ENCODE measurements at places on chromosomes 5 and 9. TPM values are rescaled to one million over a fixed set of nuclear protein-coding genes. Genes with fewer than 3 reads are reported as not detected.

DNA sequence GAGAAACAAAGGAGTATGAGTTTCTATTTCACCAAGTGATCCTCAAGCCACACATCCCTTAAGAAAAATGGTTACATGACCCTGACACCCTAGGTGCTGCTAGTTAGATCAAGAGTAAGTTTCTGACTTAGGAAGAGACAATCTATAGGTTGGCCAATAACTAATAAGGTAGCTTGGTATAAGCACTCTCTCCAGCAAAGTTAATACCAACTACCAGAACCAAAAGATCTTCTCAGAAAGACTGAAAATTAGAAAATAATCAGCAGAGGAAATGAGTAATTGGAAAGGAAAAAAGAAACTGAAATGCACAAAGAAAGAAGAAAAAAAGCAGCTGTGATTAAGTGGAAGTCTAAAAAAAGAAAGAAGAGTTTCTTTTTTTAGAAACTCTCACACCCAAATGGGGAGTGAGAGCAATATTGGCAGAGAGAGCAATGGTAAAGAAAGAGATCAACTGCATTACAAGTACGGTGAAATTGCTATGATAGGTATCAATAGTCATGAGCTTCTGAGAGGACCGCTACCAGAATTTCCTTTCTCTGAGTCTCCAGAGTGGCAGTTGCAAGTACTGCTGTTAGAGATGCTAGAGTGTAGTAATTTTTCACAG, 195.5 kb downstream of the TMEM167A start:
- H3K27me3 ChIP-seq, result no peaks in the 10 kb centered on the region
- no peak overlapping the region for H3K27ac ChIP-seq
- H3K4me1 ChIP-seq, result peaks cover 30% of the 10 kb centered on the region
- no peak for DNase-seq
- H3K36me3 ChIP-seq, result no peaks in the 10 kb centered on the region
- H3K4me3 ChIP-seq, result no peak overlapping the region

The CYFIP2 gene
- total RNA-seq, result 0.06 TPM

- H3K4me1 ChIP-seq, result peaks cover under 1% of the 10 kb centered on the region
- no peak overlapping the region for H3K27ac ChIP-seq
- H3K27me3 ChIP-seq, result no peaks in the 10 kb centered on the region
- H3K36me3 ChIP-seq, result no peaks in the 10 kb centered on the region
- DNase-seq, result no peak
Observed at GRCh38 chr9:134618833-134619447, 22.7 kb upstream of the COL5A1 start.

The FOXI1 gene
- not detected for total RNA-seq

DNA sequence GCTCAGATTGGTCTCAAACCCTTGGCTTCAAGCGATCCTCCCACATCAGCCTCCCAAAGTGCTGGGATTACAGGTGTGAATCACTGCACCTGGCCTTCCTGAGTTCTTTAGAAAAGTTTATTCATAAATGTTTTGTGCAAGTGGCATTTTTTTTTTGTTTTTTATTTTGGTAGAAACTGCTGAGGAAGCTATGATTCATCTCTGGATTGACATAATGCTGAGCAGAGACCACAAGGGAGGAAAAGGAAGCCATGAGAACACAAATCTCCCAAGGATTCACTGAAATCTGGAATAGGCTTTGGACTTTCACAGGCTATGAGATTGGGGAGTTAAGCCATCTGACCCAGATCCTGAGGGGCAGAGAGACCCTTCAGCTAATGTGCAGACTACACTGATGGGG, 3.4 kb upstream of the SLC46A2 start:
- no peaks in the 10 kb centered on the region for H3K4me1 ChIP-seq
- H3K27me3 ChIP-seq, result 0 out of 2 replicates have a peak, but pooled peaks cover 3% of the 10 kb centered on the region
- no peak overlapping the region for H3K27ac ChIP-seq
- H3K36me3 ChIP-seq, result no peaks in the 10 kb centered on the region

DNA sequence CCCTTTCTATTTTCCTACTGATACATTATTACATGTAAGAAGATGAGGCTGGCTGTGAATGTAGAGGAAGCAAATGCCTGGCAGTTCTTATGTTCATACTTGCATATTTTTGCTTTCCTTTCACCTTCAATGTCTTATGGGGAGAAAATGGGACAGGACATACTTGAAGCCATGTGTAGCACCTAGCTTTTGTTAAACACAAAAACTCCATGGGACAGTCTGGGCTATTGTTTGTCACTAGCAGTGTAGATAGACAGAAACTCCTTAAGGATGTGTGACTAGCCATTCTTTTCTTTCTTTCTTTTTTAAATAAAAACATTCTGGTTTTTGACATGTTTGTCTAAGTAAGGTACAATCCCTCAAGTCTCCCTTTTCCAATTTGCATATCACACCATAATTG, 122.7 kb downstream of the ARL15 start:
- H3K27ac ChIP-seq, result no peak overlapping the region
- no peaks in the 10 kb centered on the region for H3K36me3 ChIP-seq
- H3K4me3 ChIP-seq, result no peak overlapping the region
- H3K27me3 ChIP-seq, result no peaks in the 10 kb centered on the region
- H3K4me1 ChIP-seq, result no peaks in the 10 kb centered on the region
- DNase-seq, result no peak

The FAM221B gene
- not detected for total RNA-seq

The GRM6 gene
- total RNA-seq, result not detected
